Panc1 (cell line): ENCODE measurements at places on chromosomes 12 and 14. TPM values are rescaled to one million over a fixed set of nuclear protein-coding genes. Genes with fewer than 3 reads are reported as not detected.

LMNTD1 gene
- total RNA-seq, result 0.13 TPM

EDDM3A gene
- total RNA-seq, result not detected

RERG gene
- total RNA-seq, result not detected

EXOC3L4 gene
- 2.6 TPM for total RNA-seq

RND1 gene
- 0.44 TPM for total RNA-seq

TCL1B gene
- total RNA-seq, result not detected

TUBA1B gene
- 1,275 TPM for total RNA-seq

SRRM4 gene
- not detected for total RNA-seq

INSM2 gene
- total RNA-seq, result not detected

RTL1 gene
- not detected for total RNA-seq

ZNF705A gene
- not detected for total RNA-seq
